ENCODE measurements at places on chromosomes 13 and 19. TPM values are rescaled to one million over a fixed set of nuclear protein-coding genes. Genes with fewer than 3 reads are reported as not detected.

The DCAF15 gene
- 12.5 TPM for total RNA-seq

The USHBP1 gene
- total RNA-seq: 0.74 TPM

The SERPINE3 gene
- total RNA-seq: under 0.01 TPM

The RFPL4A gene
- not detected for total RNA-seq

The ATF5 gene
- 9.6 TPM for total RNA-seq

The LCP1 gene
- total RNA-seq: 3.2 TPM

The COL5A3 gene
- total RNA-seq: 1.7 TPM

Data from temporal lobe (tissue), 4 donors.